ENCODE measurements at places on chromosomes 2 and 18.

DNA sequence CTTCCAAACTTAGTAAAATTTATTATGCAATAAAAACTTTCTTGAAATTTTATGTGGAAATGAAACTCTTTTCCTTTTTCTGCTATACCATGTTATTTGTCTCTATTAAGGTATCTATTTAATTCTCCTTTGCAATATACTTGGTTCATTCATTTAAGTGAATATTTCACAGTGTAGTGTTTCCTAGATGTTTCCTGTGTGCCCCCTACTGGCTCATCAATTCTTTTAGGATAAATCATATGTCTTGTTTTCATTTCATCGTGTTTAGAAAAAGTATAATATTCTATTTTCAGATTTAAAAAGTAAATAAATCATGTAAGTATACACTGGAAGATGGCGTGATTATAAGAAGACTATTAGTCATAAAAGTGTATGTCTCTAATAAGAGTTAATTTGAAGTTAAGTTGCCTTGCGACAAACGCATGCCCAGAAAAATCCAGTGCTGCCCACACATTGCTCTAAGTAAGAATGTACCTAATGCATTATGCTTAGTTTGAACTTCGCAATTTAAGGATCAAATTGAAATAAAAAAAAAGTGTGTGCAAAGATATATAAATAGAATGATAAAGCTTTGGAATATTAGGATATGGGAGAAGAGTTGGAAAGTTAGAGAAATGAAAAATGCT is 525.4 kb downstream of the KCNJ3 start:
- peak; percentile 0 for DNase-seq

- DNase-seq = no peak
These were observed 5.1 kb downstream of the CEP68 start for GRCh38 chr2:65061146-65061909.

DNA sequence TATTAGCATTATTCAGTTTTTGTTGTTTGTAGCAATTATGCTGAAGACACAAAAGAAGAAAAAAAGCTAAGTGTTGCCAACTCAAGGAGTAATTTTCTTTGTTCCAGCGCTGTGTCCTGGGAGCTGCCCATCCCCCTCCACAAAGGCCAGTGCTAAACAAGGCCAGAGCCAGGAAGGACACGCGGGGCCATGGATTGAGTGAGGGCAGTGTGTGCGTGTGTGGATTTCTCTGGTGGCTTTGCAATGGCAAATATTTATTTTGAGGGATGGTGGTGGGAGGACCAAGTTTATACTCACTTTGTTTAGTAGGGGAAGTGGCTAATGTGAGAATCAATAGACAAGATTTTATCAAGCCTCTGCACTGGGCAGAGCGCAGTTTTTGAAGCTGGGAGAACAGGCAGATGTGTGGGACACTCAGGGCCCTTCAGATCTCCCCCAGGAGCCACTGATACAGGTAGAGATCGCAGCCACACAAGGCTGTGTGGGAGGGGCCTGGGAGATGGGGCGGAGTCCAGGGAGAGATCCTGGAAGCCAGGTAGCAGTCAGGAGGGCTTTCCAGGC is 11.4 kb downstream of the AGAP1 start:
- DNase-seq = no peak

- no peak for DNase-seq
These were observed 74.0 kb downstream of the BCL2 start for GRCh38 chr18:63245600-63245999.

GRCh38 chr2:242011991-242012764 is 142.6 kb downstream of the RTP5 start:
- no peak for DNase-seq

DNA sequence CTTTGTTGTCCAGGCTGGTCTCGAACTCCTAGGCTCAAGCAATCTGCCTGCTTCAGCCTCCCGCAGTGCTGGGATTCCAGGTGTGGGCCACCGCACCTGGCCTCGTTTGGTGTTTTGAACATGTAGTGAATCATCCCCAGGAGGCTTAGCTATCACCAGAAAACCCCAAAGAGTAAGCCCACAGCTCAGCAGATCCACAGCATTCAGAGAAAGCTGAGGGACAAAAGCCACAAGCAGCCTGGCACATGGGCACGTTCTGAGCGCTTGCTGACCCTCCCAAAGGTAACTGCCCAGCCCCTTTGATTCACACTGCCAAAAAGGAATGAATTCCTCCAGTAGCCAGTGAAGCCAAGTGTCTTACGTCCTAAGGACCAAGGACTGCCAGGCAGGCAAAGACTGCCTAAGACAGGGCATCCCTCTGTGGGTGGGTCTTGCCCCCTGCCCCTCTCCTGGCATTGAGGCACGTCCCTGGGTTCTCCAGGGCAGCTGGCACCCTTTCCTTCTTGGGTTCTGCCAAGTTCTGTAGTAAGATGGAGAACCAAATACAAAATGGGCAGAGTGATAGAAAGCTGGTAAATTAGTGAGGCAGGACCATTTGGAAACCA is 31.7 kb downstream of the MBP start:
- DNase-seq = peak; percentile 30

DNA sequence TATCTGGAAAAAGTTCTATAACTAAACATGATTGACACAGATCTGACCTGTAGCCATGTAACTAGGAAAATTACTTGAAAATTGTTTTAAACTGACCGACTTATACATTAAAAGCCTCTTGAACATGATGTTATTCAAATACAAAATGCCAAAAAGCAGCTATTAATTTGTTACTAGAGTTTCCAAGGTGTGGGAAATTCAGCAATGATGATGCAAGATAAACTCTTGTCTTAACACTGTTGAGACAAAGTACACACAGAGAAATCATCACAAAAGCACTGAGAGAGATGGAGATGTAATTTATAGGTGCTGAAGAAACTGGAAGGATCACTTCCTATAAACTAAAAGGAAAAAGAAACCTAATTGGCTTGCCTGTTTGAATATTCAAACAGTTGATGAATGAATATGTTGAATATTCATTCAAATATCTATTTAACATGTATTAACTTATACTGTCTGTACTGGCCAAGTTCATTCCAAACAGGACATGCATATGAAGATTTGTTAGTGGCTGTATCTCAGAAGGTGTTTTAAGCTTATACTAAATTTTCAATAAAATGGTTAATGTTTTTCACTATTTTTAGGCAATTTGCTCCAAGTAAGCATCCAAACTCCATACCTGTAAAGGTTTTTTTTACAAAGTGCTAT is 34.6 kb upstream of the WDR75 start:
- no peak for DNase-seq

DNA sequence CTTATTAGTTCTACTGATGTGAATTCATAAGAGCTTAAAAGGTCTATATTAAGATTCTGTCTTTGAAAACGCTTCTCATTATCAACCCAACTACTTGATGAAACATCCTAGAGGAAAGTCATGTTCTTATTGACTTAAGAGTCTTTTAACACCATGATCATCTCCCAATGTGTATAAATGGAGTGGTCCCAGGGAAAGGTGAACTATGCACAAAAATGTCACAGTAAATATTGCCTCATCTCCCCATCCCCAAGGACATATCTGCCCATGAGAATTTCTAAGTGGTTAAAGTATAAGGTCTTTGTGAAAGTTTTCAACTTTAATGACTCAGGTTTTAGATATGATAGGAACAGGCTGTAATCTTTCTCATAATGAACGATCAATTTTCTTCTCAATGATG is 240.1 kb downstream of the IRS1 start:
- DNase-seq = no peak

- peak; percentile 43 for DNase-seq
These were observed 32.5 kb upstream of the NT5DC4 start for GRCh38 chr2:112688086-112688880.

GRCh38 chr18:79438898-79439627 is 43.3 kb downstream of the NFATC1 start:
- DNase-seq = peak; percentile 13

DNA sequence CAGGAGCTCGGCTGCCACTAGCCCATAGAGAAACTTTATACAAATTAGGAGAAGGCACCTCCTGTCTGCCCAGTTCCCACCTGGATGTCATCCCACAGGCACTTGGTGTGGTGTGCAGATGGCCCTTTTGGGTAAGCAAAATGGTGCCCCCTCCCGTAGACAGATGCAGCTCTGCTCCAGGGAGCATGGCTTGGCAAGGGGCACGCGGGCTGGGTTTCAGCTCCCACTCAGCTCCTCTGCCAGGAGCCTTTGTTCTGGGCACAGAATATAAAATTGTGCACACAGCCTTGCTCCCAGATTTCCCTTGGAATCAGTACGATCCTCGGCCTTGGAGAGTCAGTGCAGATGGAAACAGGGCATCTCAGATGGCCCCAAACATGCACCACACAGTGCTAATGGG is 20.3 kb upstream of the KCNF1 start:
- DNase-seq = no peak

- DNase-seq = peak; percentile 44
These were observed 50.2 kb downstream of the ACVR1 start for GRCh38 chr2:157825885-157826284.

GRCh38 chr2:191304939-191305875 is 60.0 kb downstream of the MYO1B start:
- DNase-seq = peak; percentile 96

- DNase-seq = no peak
These were observed 11.2 kb upstream of the DAW1 start for GRCh38 chr2:227860221-227860641.

- no peak for DNase-seq
These were observed 37.8 kb upstream of the TMEM18 start for GRCh38 chr2:715038-715437.

GRCh38 chr18:26531605-26532298 is 16.6 kb downstream of the KCTD1 start:
- DNase-seq = no peak

GRCh38 chr2:71800851-71801250 is 346.8 kb downstream of the CYP26B1 start:
- DNase-seq = no peak

GRCh38 chr2:126771094-126771493 is 115.1 kb downstream of the GYPC start:
- no peak for DNase-seq

GRCh38 chr2:230778350-230779063 is 65.9 kb downstream of the CAB39 start:
- peak; percentile 58 for DNase-seq

GRCh38 chr2:68722712-68723111 is 11.9 kb upstream of the ARHGAP25 start:
- no peak for DNase-seq

DNA sequence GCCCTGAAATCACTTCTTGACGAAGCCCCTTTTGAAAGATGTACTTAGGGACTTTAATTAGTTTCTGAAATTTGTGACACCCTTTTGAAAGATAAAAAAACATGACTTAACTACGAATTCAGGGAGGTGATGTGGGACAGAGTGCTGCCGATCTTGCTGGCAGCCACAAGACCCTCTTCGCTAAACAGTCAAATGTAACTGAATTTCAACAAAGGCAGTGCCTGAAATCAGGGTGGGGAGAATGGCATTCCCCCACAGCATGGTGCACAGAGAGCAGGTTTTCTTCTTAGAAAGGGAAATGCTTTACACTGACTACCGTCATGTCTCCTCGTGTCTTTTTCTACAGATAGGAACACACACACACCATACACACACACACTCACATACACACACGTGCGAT is 640.2 kb upstream of the POU3F3 start:
- no peak for DNase-seq

DNA sequence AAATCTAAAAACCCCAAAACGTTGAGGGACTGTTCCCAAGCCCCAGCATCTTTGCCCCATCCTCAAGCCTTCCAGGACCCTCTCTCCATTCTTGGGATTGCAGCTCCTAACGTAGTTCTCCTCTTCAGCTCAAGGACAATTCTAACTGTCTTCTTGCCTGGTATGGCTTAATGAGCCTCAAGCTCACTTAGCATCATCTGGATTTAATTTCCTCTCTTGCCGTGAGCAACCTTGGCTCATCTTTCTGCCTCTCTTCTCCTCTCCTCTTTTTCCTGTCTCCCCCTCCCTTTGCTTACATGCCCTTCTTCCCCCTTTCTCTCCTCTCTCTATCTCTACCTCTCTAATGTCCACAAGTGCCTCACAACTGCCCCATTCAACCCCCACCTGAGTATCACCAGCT is 44.2 kb downstream of the TACR1 start:
- no peak for DNase-seq

GRCh38 chr2:219798430-219798829 is 171.0 kb downstream of the SLC4A3 start:
- no peak for DNase-seq

DNA sequence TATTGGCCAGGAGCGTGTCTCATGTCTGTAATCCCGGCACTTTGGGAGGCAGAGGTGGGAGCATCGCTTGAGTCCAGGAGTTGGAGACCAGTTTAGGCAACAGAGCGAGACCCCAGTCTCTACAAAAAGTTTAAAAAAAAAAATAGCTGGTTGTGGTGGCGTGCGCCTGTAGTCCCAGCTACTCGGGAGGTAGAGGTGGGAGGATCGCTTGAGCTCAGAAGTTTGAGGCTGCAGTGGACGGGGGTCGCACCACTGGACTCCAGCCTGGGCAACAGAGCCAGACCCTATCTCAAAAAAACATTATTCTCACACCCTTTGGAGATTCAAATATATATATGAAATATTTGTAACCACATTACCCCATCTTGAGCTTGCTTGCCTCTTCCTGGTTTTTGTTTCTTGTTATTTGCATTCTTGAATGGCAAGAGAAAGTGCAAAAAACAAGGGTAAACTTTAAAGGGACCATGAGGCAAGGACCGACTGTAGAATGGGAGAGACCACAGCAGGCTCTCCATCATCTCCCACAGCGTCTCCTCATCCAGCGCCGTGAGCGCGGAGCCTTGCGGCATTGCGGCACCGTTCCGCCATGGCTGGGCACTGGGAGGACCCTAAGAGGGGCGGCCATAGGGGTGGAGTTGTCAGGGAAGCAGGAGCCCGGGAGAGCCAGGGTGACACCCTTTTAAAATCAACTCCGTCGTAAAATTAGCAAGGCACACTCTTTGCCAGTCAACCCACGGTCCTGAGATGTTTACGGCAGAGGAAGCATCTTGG is 1.4 kb downstream of the ELP2 start:
- no peak for DNase-seq

- no peak for DNase-seq
These were observed 28.7 kb upstream of the HNRNPA3 start for GRCh38 chr2:177183860-177184259.

- peak; percentile 10 for DNase-seq
These were observed 99.6 kb upstream of the LHCGR start for GRCh38 chr2:48855142-48855541.

DNA sequence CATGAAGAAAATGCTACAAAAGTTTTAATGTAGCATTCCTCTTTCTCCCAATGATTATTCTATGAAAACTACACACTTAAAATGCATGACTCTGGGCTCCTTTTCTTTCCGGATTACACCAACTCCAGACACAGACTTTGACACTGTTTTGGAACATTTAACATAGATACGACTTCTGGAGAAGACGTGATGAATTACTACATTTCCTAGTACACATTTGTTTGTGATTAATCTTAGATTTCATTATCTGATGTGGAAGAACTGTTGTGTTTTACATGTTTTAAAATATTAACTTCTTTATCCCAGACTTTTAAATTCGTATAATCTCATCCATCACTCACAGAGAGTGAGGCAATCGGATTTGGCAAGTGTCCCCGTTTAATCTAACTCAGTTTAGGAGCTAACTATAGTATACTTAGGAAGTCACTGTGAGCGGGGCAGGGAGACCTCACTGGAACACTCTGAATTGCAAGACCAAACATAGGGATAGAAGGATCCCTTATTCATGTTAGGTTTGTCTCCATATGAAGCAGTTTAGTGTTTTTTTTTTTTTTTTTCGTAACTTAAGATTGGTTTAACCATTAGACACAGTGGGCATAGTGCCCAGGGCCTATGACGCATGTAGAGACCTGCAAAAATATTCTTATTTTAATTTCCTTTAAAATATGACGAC is 66.7 kb downstream of the PDE1A start:
- DNase-seq = peak; percentile 89
